ENCODE measurements at places on chromosomes 1 and 21.
A peak's percentile ranks its signal among the peaks of the same experiment; 100 is the strongest.

DNA sequence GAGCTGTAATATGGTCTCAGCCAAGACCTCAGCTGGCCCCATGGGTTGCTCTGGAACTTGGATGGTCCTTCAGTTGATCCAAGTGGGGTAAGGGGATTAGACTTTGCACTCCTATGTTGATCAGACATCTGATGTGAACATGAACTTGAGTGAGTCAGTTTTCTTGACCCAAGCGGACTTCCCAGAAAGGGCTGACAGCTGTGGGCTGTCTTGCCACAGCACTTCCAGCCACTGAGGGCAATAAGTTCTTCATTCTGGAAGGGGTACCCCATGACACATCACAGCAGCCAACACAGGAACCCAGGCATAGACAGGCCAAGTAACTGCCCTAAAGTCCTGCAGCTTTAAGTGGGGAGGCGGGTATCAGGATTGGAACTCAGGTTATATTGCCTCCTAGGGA, 93.9 kb upstream of the USP24 start:
- no peak for DNase-seq

- DNase-seq: no peak
Observed at GRCh38 chr1:184424157-184424556, 37.3 kb downstream of the C1orf21 start.

DNA sequence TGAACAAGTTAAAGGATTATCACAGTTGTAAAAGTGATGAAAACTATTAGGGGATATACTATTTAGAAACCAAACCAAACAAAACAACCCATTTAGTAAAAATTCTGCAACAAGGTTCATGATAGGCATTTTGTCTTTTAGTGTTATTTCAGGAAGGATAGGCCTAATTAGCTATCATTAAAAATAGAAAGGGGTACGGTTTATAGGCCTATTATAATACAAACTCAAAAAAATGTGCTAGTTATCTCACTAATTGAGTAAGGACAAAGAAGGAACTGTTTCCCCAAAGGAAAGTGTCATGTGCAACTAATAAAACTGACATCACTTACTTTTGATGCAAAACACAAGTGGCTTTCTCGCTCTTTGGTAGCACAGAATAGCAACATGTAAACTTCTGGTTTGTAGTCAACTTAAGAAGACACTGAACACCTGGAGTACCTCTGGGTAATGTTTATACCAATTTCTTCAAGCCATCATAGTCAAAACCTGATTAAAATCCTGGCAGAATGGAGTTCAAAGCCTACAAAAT, 28.5 kb downstream of the SLC16A1 start:
- no peak for DNase-seq

DNA sequence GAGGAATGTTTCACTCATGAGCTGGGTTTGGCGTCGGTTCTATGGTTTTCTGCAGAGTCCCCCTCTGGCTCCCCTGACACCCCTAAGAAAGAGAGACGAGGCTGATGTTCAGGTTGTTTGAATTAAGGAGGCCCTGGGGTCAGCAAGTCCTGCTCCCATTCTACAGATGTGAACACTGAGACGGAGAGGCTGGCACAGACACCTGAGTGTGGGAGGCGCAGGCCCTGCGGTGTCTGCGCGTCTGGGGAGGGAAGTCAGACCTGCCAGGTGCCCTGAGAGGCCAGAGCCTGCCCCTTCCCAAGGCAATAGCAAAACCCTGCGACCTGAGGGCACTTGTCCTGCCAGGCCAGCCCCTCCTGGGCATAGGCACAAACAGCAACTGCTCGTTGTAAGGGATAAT, 47.7 kb downstream of the MEGF6 start:
- no peak for DNase-seq

- DNase-seq: peak; percentile 49
Observed at GRCh38 chr1:192445839-192446489, 129.2 kb downstream of the RGS21 start.

GRCh38 chr1:17052038-17052437, 1.8 kb downstream of the SDHB start:
- DNase-seq: no peak

- no peak for DNase-seq
Observed at GRCh38 chr1:47216278-47217059, 15.6 kb downstream of the TAL1 start.

GRCh38 chr1:145891587-145892485, 6.2 kb upstream of the ANKRD35 start:
- peak; percentile 46 for DNase-seq

- no peak for DNase-seq
Observed at GRCh38 chr1:164718821-164719220, 159.8 kb downstream of the PBX1 start.

DNA sequence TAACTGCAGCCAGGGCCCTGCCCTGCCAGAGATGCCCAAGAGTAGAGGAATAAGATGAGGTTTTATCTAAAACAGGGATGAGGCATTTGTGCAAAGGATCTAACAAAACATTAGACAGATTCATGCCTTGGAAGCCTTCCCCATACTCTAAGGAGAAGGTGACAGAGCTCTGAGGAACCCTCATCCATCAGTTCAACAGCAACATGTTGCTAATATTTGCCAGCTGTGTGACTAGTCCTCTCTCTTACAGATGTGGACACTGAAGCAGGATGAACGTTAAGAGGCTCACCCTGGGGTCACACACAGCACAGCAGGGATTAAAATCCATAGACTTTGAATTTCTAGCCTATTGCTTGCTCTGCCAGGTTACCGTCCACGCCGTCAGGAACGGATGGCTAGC, 99.0 kb downstream of the ZBTB18 start:
- no peak for DNase-seq

GRCh38 chr1:211751438-211751837, 76.0 kb upstream of the NEK2 start:
- no peak for DNase-seq

DNA sequence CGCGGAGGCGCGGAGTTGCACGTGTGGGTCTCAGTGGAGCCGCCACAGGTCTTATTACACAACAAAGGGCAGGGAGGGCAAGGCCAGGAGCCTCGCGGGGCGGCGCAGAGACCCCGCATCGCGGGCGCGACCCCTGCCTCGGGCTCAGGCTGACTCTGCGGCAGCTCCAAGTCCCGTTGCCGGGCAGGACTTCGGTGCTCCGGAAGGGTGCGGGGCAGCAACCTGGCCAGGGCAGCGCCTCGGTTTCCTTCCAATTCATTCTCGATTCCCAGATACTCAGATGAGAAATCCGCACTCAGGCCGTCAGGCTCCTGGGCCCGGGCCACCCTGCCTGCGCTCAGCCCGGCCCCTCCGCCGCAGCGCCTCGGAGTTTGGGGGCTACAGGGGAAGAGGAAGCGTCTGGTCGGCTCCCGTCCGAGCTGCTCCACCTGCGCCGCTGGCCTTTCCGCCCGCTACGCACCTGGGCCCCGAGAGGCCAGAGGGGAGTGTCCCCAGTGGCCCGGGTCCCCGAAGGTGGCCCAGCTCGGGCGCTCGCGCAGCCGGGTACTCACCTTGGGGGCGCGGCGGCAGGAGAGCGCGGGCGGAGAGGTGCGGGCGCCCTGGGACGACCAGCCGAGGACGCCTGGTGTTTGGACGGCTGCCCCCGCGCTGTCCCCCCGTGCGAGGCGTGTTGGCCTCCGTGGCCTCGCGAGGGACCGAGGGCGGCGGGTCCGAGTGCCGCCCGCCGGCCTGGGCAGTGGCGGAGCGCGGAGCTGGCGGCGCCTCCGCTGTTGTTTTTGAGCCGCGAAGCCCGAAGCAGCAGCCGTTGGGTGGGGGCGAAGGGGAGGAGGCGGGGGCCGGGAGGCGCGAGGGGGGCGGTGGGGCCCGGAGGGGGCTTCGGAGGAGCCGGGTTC, 1.1 kb upstream of the PRDM16 start:
- no peak for DNase-seq

GRCh38 chr1:61743431-61743705, 1.1 kb downstream of the PATJ start:
- no peak for DNase-seq

GRCh38 chr1:209202830-209203532, 380.5 kb upstream of the CAMK1G start:
- DNase-seq: no peak

- no peak for DNase-seq
Observed at GRCh38 chr1:3657096-3657475, 4.8 kb downstream of the TP73 start.

DNA sequence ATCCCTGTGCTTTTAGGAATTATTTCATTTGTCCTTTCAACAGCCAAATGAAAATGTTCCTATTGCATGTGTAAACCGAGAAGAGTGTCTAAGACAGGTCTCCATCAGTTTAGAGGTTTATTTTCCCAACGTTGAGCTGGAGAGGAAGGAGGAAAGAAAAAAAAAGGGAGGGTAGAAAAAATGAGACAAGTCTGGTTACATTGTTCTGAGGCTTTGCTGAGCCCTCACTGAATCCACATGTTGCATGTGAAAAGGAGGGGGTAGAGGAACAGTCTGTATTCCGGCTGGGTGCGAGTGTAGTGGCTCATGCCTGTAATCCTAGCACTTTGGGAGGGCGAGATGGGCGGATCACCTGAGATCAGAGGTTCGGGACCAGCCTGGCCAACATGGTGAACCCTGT, 19.2 kb upstream of the PDIK1L start:
- DNase-seq: no peak

GRCh38 chr1:86450847-86451246, 17.9 kb upstream of the CLCA1 start:
- DNase-seq: no peak

DNA sequence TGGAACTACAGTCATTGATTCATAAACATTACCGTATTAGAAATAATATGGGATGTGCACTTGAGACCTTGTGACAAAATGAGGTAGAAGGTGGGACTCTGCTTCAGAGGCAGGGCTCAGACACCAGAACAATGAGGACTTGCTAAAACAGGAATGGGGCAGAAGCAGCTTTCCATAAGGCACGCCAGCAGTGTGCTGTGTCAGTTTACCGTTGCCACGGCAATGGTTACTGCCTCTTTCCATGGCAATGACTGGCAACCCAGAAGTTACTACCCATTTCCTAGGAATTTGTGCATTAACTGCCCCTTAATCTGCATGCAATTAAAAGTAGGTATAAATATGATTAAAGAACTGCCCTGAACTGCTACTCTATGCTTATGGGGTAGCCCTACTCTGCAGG, 169.0 kb downstream of the CHRM3 start:
- no peak for DNase-seq

- no peak for DNase-seq
Observed at GRCh38 chr1:91621907-91622306, 121.3 kb downstream of the CDC7 start.

DNA sequence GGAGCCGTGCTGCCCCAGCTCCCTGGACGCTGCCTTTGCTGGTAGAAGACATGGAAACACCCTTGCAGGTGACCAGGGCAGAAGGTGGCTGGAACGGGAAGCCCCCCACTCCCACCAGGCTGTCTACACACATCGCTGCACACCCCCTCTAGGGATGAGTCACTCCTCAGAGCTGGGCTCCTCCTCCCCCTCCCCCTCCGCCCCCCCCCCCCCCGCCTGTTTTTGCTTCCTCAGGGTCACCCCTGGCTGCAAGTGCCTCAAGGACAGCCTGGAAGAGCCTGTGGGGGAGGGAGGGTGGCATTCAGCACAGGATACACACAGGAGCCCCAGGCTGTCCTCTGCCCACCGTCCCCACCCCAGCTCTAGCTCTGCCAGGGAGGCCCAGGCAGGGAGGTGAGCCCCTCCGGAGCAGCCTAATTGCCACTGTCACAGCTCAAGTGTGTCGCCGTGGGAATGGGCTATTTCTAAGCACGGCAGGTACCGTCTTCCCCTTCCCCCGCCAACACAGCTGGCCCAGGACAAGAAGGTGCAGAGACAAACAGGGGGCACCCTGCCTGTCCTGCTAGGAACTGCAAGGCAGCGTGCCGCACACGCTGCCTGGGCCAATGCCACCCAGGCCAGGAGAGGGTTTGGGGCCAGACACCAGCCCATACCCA, 2.5 kb downstream of the FNDC10 start:
- no peak for DNase-seq

- DNase-seq: no peak
Observed at GRCh38 chr1:24888061-24888970, 41.8 kb downstream of the RUNX3 start.

DNA sequence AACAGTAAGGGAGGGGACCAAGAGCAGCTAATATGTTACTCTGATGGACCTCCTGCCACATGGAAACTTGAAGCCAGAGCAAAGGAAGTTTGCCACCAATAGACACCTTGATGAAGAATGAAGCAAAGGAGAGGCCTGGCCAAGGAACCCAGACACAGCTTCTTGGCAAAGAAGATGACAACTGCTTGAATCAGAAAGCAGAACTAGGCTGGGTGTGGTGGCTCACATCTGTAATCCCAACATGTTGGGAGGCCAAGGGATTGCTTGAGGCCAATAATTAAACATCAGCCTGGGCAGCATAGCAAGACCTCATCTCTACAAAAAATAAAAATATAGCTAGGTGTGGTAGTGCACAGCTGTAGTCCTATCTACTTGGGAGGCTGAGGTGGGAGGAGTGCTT, 31.7 kb upstream of the CAPZB start:
- no peak for DNase-seq

- no peak for DNase-seq
Observed at GRCh38 chr1:104294259-104294658, 544.6 kb downstream of the AMY1C start.

- no peak for DNase-seq
Observed at GRCh38 chr21:38241029-38241740, 15.6 kb upstream of the KCNJ15 start.

- DNase-seq: no peak
Observed at GRCh38 chr21:26964170-26964778, 2.6 kb downstream of the ADAMTS5 start.

GRCh38 chr1:82044536-82044935, 243.8 kb downstream of the ADGRL2 start:
- no peak for DNase-seq

DNA sequence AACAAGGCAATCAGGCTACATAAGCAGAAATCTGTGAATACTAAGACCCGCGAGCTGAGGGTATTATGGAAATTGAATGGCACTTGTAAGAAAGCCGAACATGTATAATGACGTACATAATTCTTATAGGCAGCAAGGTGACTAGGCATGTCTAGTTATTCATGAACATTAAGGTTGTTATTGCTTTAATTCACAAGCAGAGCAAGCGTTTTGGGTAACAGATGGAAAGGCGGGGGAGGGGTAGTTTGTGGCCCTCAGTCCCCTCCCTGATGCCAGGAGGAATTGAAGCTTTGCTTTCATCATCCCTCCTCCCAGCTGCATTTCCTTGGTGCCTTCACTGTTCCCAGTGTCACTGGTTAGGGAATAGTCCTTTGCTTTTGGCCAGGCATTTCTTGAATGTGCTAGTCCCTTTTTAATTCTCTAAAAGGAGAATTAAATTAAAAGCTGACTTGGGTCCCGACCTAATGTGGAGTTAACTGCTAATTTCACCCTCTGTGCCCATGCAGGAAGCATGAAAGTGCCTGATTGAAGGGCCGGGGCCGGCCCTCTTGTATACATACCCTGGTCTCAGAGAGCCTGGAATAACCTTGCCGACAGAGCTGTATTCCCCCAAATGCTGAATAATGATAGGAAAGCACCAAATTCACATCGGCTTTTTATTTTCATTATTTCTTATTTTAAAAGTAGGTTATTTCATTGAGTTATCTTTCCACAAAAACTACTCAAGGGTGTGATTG, 42.5 kb downstream of the RYR2 start:
- DNase-seq: no peak

GRCh38 chr1:35925741-35926140, 5.2 kb upstream of the AGO3 start:
- DNase-seq: no peak

- DNase-seq: no peak
Observed at GRCh38 chr1:181635110-181635509, 151.8 kb downstream of the CACNA1E start.

GRCh38 chr1:218527737-218528136, 182.6 kb downstream of the TGFB2 start:
- no peak for DNase-seq
